ENCODE measurements at places on chromosomes 3 and 15. TPM values are rescaled to one million over a fixed set of nuclear protein-coding genes. Genes with fewer than 3 reads are reported as not detected.

DNA sequence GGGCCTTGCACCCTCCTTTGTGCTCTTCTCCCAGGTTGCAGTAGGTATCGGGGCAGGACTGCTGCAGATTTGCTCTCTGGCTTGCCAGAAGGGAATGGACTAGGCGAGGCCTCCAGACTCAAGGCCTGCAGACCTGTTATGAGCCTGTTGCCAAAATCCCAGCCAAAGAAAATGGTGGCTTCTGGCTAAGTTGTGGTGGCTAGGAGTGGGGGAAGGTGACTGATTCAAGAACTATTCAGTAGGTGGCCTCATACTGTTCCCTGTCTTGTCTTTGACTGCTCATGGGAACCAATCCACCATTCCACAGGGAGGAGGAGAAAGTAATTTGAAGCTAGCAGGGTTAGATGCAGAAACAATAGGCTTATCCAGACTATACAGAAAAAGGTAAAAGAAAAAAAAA lies 380.4 kb upstream of the PROK2 start:
- DNase-seq: no peak

DNA sequence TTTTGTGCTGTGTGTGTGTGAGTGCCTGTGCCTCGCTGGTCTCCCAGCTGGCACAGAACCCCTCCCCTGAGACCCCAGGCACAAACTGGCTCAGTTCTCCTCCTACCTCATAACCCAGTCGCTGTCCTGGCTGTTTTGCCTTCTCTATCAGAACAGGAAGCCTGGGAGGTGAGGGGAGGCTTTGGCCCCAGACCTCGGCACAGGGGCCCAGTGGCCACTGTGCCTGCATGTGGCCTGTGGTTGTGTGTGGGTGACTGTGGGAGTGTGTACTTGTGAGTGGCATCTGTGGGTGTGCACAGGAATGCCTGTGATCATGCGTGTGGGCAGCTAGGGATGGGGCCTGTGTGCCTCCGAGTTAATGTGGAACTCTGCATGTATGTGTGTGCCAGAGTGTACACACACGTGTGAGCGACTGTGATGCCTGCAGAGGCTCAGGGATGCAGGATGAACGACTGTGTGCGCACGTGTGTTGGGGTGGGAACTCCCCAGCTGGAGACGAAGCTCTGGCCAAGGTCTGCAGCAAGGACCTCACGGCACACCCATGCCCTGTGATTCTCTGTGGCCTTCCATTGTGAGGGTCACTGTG lies 32.3 kb downstream of the PSTPIP1 start:
- DNase-seq: no peak

RPP14 gene
- 17.2 TPM for total RNA-seq

GCSAM gene
- total RNA-seq: not detected

KCNMB3 gene
- 6.4 TPM for total RNA-seq

PLSCR2 gene
- total RNA-seq: 2.9 TPM

ABTB1 gene
- 25.1 TPM for total RNA-seq

Measured in Calu3 (cell line).